Amniotic epithelial cell (primary cell): ENCODE measurements at places on chromosomes 5 and 9.
A peak's percentile ranks its signal among the peaks of the same experiment; 100 is the strongest.

GRCh38 chr9:100756217-100756616 lies 178.3 kb downstream of the CAVIN4 start:
- DNase-seq, result no peak

GRCh38 chr9:95218773-95219172 lies 98.7 kb downstream of the FANCC start:
- no peak for DNase-seq

- peak; percentile 88 for DNase-seq
These were observed 197.0 kb downstream of the FBN2 start for GRCh38 chr5:128341056-128341455.

DNA sequence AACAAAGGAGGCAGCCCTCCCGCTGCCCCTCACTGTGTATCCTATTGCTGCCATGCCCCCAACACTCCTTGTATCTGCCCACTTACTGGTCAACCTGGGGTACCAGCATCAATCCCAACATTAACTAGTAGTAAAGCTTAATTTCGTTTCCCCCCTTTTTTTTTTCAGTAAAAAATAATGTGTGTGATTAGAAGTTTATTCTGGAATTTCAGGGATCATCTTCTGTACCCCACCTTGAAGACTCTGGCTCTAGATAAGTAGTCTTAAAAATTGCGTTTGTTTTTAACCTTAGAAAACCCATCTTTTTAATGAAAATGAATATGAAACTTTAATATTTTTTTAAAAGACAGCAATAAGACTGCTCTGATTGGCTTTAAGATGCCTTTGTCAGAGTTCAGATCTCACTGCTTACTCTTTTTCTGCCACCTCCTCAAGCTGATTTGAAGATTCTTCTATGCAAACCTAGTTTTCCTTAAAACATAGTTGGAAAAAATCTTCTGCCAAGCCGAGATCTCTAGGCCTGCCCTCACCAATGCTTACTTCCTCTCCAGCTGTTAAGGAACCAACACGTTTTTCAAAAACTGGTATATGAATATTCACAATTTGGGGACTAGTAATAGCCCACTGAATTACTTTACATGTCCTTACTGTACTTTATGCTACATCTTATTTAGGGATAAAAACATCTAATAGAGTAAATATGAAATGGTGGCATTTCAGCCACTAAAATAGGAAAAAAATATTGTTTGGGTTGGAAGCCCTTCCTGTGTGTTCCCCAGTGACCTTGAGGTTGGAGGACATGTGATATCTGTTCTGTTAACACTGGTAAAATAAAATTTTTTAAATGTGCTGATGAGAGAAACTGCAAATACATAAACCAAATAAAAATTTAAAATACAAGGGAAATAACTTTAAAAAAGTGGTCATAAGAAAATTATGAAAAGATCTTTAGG lies 4.0 kb upstream of the RHOBTB3 start:
- no peak for DNase-seq

DNA sequence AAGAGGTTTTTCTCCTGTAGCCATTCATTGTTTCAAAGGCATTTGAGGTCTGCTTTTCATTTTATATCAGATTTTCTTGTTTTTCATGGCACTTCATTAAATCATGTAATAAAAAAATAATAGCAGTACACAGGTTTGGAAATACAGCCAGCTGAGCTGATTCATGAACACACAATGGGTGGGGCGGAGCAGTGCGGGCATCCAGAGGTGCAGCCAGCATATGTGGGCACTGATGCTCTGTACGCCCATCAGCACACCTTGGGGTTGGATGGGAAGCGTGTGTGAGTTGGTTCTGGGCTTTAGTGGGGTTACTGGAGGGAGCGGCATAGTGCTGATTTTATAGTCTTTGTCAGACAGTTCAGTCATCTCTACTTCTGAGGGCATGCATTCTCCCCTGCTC lies 54.2 kb upstream of the IRX4 start:
- DNase-seq, result no peak

GRCh38 chr9:88319936-88320747 lies 68.1 kb upstream of the SPIN1 start:
- DNase-seq, result peak; percentile 26

GRCh38 chr9:79575547-79575946 lies 3.8 kb downstream of the TLE4 start:
- no peak for DNase-seq

DNA sequence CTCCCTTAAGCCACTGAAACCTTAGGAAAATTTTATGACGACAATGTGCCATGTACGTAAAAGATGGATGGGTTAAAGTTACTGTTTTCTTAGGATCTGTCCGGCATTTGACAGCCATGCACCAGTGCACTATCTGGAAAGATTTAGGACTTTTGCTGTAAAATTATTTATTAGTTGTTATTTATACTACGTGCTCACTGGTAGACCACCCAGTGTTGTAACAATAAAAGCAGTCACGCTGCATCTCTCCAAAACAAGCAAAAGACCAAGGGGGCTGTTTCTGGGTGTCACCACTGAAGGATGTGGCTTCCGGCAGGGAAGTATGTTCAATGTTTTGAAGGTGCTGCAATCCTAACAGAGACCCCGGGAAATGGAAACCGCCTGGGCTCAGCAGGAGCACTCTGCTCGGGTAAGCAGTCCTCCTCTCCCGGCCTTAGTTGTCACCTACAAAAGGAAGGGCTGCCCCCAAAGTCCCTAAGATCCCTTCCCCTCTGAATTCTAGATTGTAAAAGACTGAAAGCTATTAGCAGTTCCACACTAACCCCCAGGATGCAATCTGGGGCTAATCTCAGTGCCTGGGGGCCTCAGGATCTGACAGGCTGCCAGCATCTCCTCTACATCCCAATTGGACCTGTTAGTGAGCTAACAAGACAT lies 38.6 kb downstream of the SAXO1 start:
- DNase-seq, result no peak

GRCh38 chr9:21800931-21801682 lies 1.3 kb upstream of the MTAP start:
- DNase-seq, result no peak

DNA sequence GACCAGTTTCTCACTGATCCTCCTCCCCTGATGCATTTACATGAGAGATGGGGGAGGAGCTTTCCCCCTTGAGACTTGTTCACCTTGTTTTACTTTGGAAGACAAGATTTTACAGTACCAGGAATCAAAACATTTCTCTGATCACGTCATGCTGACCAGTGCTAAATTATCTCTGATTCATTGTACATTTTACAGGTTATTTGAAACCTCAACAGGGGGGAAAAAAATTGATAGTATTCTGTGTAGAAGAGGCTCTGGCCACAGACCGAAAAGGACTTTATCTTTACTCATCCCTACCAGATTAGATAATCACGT lies 133.9 kb downstream of the GRIA1 start:
- DNase-seq, result no peak

DNA sequence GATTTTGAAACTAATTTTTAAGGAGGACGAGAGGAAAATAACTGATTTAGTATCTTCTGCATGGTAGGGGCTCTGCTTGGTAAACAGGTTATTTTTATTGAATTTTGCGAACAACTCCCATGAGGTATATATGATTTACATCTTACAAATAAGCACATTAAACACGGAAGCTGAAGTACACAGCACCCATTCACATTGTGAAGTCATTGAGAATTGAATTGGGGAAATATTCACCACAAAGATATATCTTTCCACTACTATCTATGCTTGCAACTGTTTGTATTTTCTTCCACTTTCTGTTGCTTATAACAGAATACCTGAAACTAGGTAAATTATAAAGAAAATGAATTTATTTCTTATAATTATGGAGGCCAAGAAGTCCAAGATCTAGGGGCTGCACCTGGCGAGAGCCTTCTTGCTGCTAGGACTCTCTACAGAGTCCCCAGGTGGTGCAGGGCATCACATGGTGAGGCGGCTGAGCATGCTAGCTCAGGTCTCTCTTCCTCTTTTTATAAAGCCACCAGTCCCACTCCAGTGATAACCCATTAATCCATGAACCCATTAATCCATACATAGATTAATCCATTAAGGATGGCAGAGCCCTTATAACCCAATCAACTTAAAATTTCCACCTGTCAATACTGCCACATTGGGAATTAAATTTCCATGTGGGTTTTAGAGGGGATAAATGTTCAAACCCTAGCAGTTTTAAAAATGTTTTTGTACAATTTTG lies 79.0 kb upstream of the ZNF608 start:
- peak; percentile 27 for DNase-seq

DNA sequence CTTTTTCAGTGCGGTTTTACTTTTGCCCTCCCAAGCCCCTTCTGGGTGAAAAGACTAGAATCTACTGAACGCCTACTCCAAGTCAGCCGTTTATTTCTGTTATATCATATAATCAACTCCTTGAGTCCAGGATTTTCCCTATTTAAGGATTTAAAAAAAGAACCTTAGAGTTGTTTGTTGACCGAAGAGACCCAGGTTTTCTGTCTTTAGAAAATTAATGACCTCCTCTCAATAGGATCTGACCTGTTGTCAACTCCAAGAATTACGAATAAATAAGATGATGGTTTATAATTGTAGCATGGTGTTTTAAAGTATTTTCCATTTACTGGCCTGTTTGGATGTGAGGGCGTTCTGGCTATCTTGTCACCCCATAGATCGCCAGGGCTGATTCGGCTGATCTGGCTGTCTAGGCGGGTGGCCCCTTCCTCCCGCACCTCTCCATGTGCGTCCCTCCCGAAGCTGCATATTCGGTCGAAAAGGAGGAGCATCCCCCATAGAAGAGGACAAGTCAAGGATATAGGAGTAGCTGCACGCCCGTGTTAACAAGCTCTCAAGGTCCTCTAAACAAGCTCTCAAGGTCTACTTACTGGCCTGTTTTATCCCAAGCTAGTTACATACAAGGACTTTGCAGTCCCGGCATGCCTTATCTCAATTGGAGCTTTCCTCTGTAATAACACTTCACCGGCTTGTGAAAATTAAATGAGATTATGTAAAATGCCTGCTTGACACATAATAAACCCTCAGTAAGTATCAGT lies 1.1 kb upstream of the UBAP2 start:
- no peak for DNase-seq

DNA sequence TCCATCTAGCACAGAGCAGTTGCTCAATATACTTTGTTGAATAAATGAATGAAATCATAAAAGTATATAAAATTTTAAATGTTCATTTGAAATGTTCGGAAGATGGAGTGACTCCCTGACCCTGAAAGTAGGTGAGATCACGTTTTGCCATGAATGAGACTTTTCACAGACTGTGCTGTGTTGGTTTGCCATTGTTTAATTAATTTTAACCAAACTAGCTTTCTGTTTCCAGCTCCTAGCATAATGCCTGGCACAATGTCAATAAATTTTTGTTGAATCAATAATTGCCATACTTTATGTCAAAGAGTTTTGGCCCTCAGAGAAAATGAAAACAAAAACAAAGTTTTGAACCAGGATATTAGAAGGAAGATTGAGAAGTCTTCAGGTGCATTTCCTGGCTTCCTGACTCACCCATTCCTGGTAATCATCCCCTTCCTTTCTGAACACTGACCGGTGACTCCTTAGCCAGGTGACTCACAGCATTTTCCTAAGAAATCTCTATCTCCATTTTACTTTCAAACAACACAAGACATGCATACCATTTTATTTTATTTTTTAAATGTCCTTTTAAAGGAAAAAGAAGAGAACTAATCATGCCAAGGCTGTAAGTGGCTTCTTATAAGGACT lies 15.1 kb downstream of the SLC28A3 start:
- peak; percentile 79 for DNase-seq

- no peak for DNase-seq
These were observed 44.5 kb downstream of the ZNF608 start for GRCh38 chr5:124701873-124702425.

DNA sequence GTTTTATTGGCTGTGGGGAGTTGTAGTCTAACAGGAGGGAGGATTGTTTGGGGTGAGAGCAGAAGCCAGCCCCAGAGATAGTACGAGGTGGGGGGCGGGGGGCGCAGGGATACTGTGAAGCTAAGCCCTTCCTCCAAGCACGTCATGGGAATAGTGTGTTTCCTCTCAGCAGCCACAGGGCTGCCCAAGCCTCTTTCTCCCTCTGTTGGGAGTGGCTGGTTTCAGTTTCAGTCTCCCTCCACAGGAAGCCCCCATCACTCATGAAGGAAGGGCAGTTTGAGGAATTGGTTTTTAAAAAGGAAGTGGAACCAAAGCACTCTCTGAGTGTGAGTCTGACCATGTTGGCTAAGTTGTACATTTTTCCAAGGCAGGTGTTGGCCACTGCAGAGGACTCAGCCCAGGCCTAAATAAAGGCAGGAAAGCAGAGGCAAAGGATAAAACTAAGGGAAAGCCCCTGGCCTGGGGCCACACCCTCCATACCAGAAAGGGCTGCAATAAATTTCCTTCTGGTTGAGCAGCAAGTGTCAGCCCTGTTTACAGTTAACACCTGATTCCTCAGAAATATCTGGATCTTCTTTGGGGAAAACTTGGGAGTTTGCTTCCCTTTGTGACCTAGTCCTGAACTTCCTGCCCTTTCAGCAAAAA lies 3.2 kb downstream of the RAB24 start:
- peak; percentile 70 for DNase-seq

DNA sequence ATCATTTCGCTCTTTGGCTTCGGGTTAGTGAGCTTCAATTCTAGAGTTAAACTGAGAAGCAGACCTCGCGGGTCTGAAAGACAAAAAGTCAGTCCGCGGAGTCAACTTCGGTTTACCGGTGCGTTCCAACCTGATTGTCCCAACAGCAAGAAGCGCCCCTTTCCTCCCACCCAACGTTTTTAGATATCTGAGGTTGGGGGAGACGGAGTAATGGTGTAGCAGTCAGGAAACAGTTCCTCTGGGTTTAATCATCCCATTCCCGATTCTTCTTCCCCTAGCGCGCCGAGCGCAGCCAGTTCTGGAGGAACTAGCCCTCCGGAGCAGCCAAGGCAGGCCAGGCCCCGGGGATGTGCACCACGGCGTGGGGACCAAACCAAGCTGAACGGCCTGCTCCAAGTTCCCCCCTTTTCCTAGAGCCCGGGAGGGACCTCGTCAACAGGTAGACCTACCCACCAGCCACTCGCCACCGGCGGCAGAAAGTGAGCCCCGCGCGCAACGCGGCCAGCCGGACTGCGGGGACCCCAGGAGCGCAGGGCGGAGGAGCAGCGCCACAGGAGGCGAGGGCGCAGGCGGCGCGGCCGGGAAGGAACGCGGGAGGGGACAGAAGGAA lies 622 bp upstream of the ISL1 start:
- DNase-seq, result peak; percentile 28

GRCh38 chr5:40082313-40082712 lies 597.4 kb upstream of the PTGER4 start:
- DNase-seq, result peak; percentile 10

DNA sequence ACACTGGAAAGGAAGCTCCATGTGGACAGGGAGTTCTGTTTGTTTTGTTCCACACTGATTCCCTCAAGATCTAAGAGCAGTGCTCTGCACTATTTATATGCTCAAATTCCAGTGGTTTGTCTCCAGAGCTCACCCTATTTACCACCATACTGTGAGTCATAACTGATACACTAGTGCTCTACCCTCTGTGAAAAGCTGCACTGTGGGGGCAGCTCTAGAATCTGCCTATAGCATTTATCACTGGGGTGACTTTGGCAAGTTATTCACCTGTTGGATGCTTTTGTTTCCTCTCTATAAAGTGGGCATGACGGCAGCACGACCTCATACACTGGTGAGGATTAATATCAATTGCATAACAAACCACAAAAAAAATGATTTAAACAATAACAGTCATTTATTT lies 307.8 kb downstream of the NR2F1-AS1 start:
- DNase-seq, result peak; percentile 96
